ENCODE measurements at places on chromosomes 16 and 17.

- no peak for DNase-seq
Observed at GRCh38 chr17:75524970-75525805, at the start of gene LLGL2. LLGL2 (plus strand) TSS chr17:75525697; CDS start chr17:75543427, 17,730 bp downstream.

DNA sequence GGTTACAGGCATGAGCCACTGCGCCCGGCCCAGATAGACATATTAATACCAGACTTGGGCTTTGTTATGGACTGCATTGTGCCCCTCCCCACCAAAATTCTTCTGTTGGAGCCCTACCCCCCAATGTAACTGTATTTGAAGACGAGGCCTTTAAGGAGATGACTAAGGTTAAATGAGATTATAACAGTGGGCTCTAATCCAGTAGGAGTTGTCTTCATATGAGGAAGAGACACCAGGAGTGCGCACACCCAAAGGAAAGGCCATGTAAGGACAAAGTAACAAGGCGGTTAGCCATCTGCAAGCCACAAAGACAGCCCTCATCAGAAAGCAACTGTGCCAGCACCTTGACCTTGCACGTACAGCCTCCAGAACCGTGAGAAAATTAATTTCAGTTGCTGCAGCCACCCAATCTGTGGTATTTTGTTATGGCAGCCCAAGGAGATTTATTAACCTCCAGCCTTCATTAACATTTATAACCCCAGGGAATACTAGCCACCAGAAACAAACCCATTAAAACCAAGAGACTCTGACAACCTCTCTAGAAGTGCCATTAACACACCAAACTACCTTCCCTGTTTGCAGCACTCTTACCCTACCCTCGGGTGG, 107.6 kb downstream of the TTC19 start:
- DNase-seq: no peak

DNA sequence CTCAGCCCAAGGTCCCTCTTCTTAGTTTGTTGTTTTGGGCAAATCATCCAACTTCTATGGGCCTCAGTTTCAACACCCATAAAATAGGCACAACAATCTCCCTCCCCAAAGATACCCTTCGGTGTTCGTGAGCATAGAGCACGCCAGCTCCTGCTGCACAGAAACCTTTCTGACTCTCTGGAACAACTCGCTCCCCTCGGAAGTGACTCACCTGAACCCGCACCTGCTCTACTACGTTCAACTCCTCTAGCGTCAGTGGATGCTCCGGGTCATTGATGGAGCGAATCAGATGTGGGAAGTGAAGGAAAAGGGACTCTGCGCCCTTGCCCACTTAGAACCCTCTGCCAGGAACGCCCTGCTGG, 445 bp downstream of the CIAO2B start:
- no peak for DNase-seq

DNA sequence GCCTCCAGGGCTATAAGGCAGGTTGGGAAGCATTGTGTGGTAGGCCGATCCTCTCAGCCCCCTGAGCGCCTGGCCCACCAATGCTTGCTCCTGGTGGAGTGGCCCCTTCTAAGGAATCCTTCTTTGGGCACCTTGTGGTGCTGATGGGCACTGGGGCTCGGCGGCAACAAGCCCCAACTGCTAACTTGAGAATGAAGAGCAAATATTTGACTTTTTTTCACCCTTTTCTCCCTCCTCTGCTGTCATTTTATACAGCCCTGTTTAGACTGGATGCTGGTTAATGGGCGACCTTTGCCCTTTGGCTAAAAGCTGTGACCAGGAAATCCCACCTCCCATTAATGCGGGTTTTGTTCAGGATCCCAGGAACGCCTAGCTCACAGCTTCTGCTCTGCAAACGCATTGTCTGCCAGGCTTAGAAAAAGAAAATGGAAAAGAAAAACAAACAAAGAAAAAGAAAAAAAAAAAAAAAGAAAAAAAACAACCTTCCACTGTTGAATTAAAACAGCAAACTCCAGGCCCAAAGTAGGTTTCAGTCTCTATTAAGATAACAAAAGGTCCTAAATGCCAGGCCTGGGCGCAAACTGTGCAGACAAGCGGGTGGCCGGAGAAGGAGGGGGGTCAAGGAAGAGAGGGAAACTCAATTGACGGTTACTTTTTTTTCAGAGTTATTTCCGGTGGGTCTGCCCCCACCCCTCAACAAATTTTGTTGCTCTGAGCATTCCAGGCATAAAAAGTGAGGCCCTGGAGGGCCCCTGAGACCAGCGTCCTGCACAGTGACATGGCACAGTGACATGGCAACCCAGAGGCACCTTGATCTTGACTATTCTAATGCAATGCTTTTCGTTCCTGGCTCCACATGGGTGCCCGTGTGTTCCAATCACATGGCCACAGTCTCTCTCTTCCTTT, 301.4 kb downstream of the MAF start:
- no peak for DNase-seq

- DNase-seq: no peak
Observed at GRCh38 chr17:9986754-9987382, 81.8 kb upstream of the RCVRN start.

Measured in muscle of arm (tissue), 14 donors.